NCI-H2081 (cell line): ENCODE measurements at places on chromosomes 6 and 20.
A peak's percentile ranks its signal among the peaks of the same experiment; 100 is the strongest.

DNA sequence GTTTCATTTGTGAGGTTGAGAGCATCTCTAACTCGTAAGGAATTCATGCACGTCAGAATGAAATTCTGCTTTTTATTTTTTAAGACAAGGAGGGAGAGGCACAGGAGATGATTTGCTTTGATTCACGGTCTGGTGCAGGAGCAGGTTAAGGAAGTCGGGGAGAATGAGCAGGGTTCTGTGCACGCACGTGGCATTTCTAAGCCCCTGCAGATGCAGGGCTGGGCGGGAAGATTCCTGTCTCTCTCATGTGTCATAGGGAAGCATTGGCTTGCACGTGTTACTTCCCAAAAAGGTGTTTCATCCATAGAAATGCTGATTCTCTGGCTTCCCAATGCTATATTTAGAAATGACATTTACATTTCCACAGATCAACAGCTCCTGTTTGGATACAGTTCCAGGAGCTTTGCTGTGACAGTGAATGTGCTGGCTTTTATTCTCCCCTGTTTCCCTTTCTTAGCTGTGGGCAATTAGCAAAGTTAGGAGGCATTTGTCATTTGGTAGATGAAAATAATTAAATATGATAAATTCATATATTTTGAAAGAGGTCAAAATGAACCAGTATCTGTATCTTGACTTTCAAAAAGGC, 119.7 kb upstream of the ZFP64 start:
- DNase-seq = no peak

GRCh38 chr6:38570750-38571149, 69.0 kb downstream of the BTBD9 start:
- peak; percentile 34 for DNase-seq

DNA sequence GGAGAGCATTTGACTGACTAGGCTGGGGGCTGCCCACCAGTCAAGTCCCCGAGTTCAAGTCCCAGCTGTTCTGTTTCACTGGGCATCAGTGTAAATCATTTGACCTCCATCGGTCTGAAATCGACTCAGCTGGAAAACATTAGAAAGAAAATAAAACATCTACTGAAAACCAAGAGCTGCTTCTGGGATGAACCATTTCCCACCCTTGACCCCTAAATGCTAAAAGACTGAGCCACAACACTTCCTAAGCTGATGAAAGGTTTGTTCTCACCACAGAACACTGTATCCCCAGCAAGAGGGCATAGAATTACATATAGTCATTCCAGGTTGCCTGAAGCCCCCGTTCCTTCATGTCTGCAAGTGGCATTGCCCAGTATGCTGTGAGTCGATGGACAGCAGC, 237.0 kb upstream of the TAB2 start:
- no peak for DNase-seq

DNA sequence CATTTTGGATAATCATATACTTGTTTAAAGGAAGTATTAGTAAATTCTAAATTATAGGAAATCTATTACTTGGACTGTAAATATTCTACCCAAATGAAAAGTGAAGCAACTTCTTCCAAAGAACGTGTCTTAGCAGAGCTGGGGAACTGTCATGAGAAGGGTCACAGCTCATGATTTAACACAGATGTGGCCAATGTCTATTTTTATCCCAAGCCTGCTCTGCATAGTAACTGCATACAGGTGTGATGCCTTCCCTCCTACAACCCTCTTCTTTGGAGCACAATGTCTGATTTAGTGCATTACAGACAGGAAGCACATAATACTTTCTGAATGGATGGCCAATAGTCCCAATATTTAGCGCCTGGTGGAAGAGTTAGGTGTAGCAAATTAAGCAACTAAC, 138.7 kb upstream of the THEMIS start:
- no peak for DNase-seq

DNA sequence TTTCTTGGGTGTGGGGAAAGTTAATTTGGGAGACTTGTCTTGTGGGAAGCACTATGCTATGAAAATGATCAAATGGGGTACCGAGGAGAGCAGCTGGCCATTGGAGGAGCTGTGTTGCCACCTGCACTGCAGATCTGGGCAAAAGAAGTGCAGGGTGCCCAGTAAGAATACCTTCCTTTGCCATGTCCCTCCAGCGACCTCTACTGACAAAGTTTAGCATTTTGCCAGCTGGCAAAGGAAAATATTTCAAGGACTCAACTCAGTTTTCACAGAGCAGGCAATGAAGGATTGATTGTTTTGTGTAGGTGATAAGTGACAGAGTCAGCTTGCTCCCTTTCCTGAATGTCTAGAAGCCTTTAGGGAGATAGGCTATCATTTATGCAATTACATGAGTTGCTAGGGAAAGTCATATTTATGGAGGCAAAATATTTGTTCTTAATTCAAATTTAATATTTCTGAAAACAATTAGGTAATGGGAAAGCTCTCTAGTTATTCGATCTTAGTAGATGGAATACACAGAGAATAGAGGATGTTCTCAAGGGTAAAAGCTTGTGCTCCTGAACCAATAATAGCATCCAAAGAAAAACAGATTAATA, 118.4 kb downstream of the FARS2 start:
- peak; percentile 53 for DNase-seq

DNA sequence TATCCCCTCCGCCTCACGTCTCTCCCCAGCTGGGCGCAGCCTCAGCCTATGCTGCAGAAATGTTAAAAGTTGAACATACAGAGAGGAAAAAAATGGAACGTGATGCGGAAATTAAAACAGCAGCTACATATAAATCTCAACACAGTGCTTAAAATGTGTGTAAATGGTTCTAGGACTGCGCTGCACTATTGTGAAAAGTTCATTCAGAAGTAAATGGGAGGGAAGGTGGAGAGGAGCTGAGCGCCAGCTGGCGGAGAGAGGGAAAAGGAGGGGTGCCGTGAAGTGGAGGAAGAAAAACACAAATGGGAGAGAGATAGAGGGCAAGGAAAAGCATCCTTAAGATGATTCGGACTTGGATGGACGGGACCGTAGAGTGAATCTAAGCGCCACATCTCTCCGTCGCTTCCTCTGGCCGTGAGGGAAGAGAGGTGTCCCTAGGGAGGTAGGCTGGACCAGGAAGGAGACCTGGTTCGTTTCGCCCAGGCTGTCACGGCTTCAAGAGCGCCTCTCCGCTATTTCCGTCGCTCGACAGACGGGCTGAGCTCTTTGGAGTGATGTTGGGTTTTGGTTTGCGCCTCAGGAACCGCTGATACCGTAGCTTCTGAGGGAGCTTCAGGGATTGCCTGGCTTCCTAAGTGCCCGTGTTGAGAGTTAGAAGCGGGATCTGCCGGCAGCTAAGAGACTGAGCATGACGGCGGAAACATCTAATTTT, 113.7 kb downstream of the TRIM27 start:
- no peak for DNase-seq

GRCh38 chr6:150032598-150032997, 7.3 kb upstream of the RAET1L start:
- no peak for DNase-seq

GRCh38 chr6:159163901-159164370, 5.3 kb upstream of the FNDC1 start:
- no peak for DNase-seq

DNA sequence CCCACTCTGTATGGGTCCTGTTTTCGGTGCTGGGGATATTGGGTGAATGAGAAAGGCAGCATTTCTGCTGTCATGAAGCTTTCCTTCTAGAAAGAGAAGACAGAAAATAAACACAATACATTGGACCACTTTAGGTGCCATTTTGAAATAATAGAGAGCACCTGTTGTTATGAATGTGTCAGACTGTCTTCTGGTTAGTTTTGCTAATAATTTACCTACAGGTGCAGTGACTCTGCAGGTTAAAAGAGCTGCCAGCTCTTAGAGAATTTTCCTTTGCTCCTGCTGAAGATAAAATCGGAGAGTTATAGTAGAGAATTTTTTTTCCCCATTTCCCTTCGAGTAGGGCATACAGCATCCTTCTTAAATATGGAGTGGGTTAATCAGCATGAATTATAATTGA, 21.9 kb upstream of the GCLC start:
- no peak for DNase-seq

DNA sequence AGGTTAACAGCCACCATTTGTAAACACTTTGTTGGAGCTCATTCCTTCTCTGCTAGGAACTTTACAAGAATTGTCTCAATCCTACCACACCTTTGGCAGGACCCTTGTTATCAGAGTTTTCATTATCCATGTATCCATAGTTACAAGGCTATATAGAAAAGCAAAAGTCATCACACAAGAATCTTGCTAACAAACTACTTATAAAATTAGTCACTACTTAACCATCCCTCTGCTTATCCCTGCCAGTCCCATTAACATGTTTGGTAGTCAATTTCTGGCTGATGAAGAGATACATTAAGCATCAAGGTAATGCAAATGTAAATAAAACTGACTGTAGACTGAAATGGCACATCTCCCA, 10.4 kb downstream of the ZSWIM3 start:
- no peak for DNase-seq
